ENCODE measurements at places on chromosomes 2 and 18.

DNA sequence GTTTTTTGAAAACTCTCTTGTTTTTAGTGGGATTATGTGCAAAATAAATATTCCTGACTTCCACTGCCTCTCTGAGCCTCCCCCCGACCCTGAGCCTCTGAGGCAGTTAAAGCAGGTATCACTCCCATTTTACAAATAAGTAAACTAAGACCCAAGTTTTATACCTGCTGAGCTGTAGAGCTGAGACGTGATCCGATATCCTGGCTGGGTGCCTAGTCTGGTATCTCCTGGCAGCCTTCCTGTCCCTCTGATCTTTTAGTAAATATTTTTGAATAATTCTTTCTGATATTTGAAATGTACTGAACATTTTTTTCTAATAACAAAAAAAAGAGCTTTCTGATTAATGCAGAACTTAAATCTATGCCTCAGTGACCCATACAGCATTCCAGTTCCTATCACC, 108.3 kb upstream of the NOSTRIN start:
- no peak for DNase-seq

DNA sequence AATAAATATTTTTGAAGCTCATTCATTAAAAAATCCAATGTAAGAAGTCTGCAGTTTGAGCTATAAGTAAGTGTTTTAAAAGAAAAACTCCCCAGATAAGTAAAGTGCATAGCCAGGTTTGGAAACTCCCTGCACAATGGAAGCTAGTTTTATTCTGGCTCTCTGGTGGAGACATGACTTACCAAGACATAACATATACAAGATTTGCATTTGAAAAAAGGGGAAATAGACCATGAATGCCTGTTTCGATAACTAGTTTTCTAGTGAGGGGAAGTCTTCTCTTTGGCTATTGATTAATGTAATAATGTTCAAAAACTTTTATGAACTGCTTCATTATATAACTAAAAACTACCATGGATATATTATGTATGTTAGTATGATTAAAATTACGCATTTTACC, 435.2 kb downstream of the ARHGAP15 start:
- no peak for DNase-seq

GRCh38 chr2:23425885-23426262, 40.9 kb downstream of the KLHL29 start:
- DNase-seq = peak; percentile 24

- no peak for DNase-seq
Observed at GRCh38 chr2:101361121-101361520, 26.2 kb downstream of the CREG2 start.

- DNase-seq = peak; percentile 63
Observed at GRCh38 chr2:6352906-6353515, 512.7 kb downstream of the CMPK2 start.

- no peak for DNase-seq
Observed at GRCh38 chr18:12326711-12327460, 18.8 kb downstream of the TUBB6 start.

DNA sequence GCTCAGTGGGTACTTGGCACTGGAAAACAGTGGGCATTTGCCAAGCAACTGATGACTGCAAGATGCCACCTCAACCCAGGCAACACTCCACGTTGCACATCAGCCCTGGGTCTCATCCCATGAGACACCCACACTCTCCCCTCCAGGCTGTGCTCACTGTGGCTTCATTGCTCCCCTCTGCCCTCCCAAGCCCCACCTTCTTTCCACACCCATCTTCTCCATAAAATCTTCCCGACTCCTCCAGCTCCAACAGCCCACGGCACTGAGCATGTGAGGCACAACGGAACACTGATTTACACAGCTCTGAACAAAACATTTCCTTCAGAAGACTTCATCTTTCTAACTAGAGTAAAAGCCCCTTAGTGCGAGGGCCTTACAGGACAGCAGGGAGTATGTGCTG, 117.8 kb upstream of the ACAA2 start:
- DNase-seq = peak; percentile 16

- DNase-seq = no peak
Observed at GRCh38 chr2:232265329-232265728, 113.2 kb upstream of the ALPP start.

Data from right forelimb (tissue), 1 donor.